ENCODE measurements at places on chromosomes 7 and 10.

- no peak for DNase-seq
Observed at GRCh38 chr10:97648562-97649404, 8.3 kb downstream of the PI4K2A start.

GRCh38 chr10:22321924-22322640 is 1.2 kb downstream of the BMI1 start:
- DNase-seq = no peak

GRCh38 chr7:39133088-39133487 is 155.4 kb downstream of the POU6F2 start:
- no peak for DNase-seq

DNA sequence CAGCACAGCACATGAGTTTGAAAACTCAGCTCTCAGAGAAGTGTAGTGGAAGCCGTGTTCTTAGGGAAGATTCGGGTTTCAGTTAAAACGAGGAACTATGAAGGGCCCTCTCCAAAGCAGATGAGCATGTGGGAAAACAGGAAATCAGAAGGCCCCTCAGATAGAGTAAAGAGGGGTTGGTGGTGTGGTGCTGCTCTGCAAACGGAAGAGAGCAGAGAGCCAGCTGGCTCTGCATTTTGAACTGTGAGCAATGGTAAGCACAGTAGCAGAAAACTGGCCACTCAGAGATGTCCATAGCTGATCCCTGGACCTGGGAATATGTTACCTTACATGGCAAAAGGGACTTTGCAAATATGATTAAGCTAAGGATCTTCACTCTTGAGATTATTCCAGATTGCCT is 27.9 kb upstream of the CUL1 start:
- no peak for DNase-seq

DNA sequence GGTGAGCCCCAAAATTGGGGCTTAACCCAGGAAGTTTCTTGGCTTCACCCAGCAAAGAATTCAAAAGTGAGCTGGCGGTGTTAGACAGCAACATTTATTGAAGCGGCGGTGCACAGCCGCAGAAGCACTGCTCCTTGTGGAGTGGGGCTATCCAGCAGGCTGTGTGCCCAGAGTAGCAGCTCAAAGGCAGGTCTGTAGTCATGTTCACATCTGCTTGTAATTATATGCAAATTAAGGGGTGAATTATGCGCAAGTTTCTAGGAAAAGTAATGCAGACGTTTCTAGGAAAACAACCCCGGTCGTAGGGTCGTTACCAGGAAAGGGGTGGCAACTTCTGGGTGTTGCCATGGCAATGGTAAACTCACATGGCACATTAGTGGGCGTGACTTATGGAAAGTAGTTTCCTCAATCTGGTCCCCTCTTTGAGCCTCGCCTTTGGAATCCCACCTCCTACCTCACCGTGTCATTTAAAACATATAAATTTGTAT is 13.7 kb upstream of the KBTBD2 start:
- DNase-seq = peak; percentile 25

DNA sequence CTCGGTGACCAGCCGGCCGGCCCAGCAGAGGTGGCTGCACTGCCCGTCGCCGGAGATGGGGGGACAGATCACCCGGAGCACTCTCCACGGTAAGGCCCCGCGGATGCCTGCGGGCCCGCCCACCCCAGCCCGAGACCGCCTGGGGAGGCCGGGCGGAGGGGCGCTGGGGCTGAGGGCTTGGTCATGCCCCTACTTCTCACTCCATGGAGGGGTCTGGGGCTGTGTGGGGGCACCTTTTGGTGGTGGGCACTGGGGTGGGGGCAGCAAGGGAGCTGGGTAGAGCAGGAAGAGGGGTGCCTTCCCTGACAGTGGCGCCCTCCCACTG is 61.8 kb downstream of the NEURL1 start:
- no peak for DNase-seq

- DNase-seq = no peak
Observed at GRCh38 chr10:77291596-77292505, 345.8 kb downstream of the KCNMA1 start.

- DNase-seq = no peak
Observed at GRCh38 chr7:43664681-43665080, 64.6 kb downstream of the COA1 start.

DNA sequence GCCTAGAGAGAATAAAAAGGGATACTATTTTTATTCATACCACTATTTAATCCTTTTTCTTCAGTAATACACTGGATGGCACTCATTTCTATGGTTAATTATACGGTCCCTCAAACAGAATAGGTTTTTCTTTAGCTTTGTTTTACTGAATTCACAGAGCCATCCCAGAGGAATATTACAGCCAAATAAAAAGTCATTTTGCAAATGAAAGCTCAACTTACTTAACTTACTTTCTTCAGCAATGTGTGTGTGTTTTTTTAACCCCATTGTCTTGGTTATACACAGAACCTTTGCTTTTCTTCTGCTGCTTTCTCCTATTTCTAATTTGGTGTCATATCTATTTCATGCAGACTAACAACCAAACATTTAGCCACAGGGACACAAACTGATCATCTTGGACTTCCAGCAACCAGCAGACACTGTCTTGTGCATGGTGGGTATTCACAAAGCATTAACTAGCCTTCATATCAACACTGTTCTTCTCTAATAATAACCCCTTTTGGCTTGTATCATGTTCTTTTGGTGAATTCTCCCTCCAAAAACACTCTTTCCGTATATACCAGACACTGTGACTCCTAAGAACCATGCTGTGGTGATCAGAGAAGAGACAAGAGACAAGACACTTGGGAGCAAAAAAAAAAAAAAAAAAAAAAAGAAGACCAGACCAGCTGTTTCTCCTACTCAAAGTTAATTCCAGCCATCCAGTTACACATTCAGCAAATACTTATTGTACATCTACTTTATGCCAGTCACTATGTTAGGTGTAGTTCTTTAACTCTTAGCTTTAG is 40.4 kb downstream of the PIP4K2A start:
- no peak for DNase-seq

DNA sequence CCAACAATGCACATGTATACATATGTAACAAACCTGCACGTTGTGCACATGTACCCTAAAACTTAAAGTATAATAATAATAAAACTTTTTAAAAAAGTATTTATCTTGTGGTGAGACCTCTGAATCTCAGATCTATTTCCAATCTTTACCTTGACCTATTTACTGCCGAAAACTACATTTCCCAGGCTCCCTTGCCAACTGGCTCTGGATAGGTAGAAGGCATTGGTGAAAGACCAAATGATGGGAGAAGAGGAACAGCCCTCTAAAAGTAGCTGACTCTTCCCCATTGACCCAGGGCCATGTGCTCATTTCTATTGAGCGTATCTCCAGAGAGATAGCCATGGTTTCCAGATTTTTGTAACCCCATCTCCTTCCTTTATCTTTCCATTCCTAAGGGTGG is 247.4 kb downstream of the GPAM start:
- no peak for DNase-seq

- no peak for DNase-seq
Observed at GRCh38 chr7:29561271-29561670, 2.4 kb upstream of the PRR15 start.

DNA sequence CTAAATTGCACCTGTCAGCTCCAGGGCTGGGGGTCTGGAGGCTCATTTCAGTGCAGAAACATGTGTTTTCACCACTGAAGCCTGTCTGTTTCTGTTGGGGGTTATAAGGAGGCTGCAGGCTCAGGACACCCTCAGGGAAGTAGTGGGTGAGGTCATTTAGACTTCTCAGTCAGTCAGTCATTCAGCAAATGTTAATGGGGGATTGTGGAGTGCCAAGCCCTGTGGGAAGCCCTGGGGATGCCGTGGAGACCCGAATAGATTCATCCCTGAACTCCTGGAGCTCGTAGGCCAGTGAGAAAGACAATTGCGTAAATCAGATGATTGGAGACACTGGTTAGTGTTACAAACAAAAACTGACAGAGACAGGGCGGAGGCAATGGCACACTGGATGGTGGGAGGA is 19.2 kb downstream of the LHPP start:
- no peak for DNase-seq

- DNase-seq = no peak
Observed at GRCh38 chr7:30970594-30971094, 6.9 kb downstream of the GHRHR start.

- no peak for DNase-seq
Observed at GRCh38 chr7:128162666-128163065, 78.4 kb upstream of the LEP start.

GRCh38 chr10:68981074-68981473 is 7.5 kb upstream of the KIFBP start:
- no peak for DNase-seq

DNA sequence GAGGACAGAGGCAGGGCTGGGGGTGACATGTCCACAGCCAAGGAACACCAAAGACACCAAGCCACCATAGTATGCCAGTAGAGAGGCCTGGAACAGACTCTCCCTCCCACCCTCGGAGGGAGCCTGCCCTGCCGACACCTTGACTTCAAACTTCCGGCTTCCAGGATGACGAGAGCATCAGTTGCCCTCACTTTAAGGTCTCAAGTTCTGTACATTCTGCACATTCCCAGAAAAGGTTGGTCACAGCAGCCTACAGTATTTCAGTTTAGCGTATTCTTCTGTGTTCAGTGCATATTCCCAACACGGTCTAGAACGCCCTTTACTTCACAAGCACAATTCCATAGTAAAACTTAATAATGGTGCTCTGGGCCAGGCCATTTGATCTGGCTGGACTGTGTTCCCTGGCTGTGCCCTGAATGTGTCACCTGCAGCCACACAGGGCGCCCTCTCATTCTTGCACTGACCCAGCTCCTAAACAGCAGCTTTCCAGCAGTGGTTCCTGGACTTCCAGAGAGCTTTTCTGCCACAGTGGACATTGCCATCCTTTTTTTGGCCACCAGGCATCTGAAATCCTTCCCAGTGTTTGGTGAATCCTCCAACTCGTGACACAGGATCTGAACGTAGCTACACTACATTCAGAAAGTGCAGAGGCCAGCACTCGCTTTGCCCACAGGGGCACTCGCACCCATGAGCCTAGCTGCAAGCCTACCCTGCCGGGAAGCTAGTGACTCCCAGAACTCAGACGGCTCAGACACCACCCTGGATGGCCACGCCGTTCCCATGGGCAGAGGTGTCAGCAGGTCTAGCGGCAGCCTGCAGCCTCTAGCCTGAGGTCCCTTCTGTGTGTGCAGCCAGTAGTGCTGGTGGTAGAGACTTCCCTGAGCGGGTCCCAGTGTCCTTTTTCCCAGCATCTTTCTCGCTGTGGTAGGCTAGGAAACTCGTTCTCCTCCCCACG is 36.4 kb upstream of the INSIG1 start:
- DNase-seq = no peak

DNA sequence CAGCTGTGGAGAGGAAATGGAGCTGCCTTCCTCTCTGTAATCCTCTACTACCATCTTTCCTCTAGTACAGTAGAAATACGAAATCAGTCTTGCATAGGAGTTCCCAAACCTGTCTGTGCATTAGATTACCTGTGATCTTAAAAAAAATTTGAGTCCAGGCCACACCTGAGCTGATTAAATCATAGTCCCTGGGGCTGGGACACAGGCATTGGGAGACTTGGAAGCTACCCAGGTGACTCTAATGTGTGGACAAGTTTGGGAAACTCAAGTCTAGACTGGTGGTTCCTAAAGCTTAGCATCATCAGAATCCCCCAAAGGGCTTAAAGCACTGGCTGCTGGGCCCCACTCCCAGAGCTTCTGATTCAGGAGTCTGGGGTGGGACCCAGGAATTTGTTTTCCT is 152.7 kb upstream of the GLI3 start:
- DNase-seq = no peak

DNA sequence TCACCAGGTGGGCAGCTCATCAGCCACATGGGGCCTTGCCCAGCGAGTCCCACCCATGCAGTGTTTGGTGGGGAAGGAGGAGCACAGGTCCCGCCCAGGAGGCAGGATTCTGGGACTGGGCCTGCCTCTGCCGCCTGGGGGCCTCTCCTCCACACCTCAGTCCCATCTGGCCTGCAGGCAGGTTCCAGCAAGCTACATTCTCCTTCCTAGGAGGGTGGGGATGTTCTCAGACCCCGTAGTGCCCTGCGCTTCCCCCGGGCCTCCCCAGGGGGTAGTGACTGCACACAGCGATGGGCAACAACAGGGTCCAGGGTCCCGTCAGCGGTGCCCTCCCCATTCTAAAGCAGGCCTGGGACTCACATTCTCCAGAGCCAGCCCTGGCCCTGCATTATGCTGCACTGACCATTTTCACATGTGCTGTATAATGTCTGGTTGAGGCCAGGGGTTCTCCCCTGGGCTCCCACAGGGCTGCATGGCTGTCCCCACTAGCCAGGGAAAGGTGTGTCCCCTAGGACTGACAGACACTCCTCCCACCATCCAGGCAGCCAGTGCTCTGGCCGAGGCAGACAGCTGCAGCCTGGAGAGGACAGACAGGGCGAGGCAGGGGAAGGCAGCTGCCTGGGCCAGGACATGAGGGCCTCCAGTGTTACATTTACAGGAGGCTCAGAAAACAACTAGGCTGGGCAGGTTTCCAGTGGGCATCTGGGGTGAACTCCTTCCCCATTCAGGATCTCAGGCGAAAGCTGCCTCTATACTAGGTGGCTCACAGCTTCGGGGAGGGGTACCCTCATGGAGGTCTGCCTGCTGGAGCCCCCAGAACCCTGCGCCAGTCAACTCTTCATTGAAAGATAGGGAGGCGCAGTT is 9.3 kb downstream of the RASGEF1A start:
- no peak for DNase-seq

GRCh38 chr7:147535701-147536111 is 1054.9 kb upstream of the C7orf33 start:
- no peak for DNase-seq

DNA sequence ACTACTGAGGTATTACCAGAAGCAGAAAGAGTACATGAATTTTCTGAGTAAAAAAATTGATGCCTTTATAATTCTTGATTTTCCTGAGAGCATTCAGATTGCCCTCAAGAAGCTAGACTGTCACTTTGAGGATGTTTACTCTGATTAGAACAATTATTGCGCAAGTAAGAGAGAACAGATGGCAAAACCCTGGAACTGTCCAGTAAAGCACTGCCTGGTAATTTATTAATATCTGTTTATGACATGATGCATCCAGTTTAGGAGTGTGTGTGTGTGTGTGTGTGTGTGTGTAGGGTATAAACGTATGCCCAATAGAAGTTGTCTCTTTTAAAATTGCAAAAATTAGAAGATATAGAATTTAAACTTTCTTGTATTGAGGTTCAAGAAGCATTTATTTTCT is 379.7 kb downstream of the PHTF2 start:
- no peak for DNase-seq
